ENCODE measurements at places on chromosomes 4 and X.

DNA sequence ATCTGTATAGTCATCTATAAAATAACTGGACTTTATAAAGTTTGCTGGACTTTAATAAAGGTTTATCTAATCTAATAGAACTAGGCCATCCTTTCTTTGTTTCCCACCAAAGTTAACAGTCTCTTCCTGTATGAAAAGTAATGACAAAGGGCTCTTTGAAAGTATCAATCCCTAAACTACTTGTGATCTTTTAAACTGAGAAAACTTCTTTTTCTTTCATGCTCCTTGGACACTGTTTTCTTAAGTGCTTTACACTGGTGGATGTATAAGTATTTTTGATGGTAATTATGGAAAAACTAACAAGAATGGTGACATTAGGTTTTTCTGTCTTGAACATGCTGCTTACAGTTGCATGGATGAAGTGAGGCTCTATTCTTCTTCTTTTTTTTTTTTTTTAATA is 2.4 kb upstream of the ZFX start:
- no peak for DNase-seq

- DNase-seq = peak; percentile 74
Observed at GRCh38 chr4:24419181-24420034, 164.9 kb downstream of the DHX15 start.

DNA sequence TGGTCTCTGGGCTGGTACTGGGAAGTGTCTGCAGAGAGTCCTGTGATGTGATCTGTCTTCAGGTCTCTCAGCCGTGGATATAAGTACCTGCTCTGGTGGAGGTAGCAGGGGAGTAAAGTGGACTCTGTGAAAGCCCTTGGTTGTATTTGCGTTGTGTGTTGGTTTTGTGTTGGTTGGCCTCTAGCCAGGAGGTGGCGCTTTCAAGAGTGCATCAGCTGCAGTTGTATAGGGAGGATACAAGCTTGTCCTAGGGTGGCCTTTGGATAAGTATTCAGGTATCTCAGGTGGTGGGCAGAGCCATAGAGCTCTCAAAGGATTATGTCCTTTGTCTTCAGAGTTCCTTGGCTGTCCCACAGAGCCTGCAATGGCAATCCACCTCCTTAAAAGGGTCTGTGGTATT is 111.6 kb downstream of the MAGEB17 start:
- DNase-seq = no peak

- no peak for DNase-seq
Observed at GRCh38 chr4:101018836-101019235, 328.5 kb downstream of the PPP3CA start.

- no peak for DNase-seq
Observed at GRCh38 chrX:84240848-84241565, 53.0 kb upstream of the RPS6KA6 start.

DNA sequence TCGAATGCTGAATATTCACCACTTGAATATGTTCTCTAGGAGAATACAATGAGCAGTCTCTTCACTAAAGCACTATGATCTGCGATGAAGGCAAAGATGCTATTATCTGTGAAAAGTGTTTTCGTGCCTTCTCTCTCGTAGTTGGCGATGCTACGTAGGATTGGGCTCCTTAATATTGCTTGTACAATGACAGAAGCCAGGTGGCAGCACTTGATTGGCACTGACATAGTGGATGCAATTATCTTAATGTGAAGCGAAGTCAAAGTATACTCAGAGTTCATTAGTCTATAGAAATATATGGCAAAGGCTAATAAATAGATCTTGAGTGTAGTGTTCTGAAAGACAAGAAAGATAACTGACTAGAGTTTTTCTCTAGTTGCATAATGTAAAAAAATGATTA is 1135.7 kb upstream of the AGA start:
- DNase-seq = peak; percentile 15

DNA sequence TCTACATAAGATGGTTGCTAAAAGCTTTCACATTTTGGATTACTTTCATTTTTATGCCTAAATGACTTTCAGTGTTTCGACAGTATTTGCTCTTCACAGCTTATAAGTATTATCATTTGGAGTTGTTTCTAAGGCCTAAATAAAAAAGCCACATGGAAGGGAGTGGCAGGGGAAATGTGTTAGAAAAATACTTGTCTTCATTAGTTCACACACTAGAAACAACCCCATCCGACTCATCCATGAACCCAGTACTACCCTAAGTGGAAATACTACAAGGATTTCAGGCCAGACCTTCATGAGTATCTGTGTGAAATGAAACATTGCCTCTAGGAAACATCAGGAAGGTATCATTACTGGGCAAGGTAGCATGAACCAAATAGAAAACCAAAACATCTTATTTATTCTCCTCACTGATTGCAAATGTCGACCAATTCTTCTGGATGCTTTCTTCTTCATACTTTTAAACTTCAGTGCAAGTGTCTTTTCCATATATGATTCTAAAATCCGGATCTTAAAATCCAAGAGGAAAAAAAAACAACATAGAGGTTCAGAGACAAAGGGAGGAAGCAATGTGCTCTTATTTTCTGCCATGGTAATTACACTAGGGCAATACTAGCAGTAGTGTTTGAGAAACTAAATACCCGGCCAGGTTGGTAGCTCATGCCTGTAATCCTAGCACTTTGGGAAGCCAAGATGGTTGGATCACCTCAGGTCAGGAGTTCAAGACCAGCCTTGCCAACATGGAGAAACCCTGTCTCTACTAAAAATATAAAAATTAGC is 349.4 kb downstream of the ARHGAP24 start:
- no peak for DNase-seq

- DNase-seq = no peak
Observed at GRCh38 chr4:2771264-2771663, 15.1 kb upstream of the TNIP2 start.

Data from RKO (cell line).